Stimulated activated CD4-positive, alpha-beta T cell treated with anti-CD3 and anti-CD28 coated beads, Interleukin-12 subunit alpha, Interleukin-12 subunit beta, amount 100 ng/mL, for 24 hours (primary cell): ENCODE measurements at places on chromosomes 1 and 21.

GRCh38 chr1:11651017-11651416 is 3.2 kb downstream of the FBXO2 start:
- DNase-seq = no peak

DNA sequence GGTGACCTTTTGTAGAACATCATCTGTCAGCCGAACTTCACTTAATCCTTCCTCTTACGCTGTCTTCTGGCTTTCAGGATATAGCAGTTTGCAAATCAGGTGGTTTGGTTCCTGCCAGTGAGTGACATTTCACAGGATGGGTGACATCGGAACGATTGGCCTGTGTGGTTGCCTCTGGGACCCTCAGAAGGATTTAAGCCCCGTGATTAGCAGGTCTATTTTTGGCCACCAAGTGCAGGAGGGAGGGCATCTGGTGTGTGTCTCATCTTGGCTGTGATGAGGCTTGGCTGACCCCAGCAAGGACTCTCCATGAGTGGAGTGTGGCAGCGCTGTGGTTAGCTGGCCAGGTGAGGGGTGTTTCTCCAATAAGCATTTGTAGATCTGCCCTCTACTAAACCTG is 407.6 kb upstream of the VAMP3 start:
- no peak for DNase-seq

DNA sequence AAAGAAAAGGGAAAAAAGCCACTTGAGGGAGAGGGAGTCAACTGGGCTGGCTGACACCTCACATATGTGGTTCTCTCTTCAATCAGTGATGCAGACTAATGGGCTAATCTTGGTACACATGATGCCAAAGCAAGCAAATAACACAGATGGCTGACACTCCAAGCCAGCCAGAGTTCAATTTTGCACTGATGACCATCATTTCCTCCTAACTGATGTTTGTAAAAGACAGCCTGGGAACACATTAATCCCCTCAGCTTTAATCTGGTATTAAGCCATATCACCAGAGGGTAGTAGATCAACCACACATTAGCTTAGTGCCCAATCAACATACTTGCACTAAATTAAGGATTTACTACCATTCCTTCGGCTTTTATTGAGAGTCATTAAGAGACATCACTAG is 2.8 kb downstream of the VPS72 start:
- DNase-seq = no peak

- DNase-seq = no peak
These were observed 21.8 kb downstream of the KIF1B start for GRCh38 chr1:10232163-10232562.

- no peak for DNase-seq
These were observed 151.2 kb downstream of the PTBP2 start for GRCh38 chr1:96872757-96873156.

GRCh38 chr1:17890815-17891191 is 135.7 kb downstream of the ACTL8 start:
- no peak for DNase-seq

- no peak for DNase-seq
These were observed 13.4 kb downstream of the RPL11 start for GRCh38 chr1:23704834-23705495.

DNA sequence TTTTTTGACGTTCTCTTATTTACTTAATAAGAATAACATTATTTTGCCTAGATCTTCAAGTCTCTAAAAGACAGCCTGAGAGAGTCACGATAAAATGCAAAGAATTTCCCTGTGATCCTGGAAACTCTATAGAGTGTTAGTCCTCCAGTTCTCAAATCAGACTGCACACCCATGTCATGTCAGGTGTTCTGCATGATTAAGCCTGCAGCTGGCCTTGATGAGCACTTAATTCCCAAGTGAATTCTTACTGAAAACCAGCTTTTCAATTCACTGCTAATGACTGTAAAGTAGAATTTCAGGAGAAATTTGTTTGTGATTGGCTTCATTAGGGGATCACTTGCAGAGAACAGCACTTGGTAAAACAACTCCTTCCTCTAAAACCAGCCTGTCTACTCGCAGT is 41.9 kb downstream of the CHML start:
- DNase-seq = no peak

- DNase-seq = no peak
These were observed 3.7 kb upstream of the KIAA1614 start for GRCh38 chr1:180909005-180909414.

- no peak for DNase-seq
These were observed 137.6 kb downstream of the LBR start for GRCh38 chr1:225290244-225290643.
